ENCODE measurements at places on chromosomes 6 and 20. TPM values are rescaled to one million over a fixed set of nuclear protein-coding genes. Genes with fewer than 3 reads are reported as not detected.
A peak's percentile ranks its signal among the peaks of the same experiment; 100 is the strongest.

IP6K3 gene
- 0.08 TPM for total RNA-seq

DNA sequence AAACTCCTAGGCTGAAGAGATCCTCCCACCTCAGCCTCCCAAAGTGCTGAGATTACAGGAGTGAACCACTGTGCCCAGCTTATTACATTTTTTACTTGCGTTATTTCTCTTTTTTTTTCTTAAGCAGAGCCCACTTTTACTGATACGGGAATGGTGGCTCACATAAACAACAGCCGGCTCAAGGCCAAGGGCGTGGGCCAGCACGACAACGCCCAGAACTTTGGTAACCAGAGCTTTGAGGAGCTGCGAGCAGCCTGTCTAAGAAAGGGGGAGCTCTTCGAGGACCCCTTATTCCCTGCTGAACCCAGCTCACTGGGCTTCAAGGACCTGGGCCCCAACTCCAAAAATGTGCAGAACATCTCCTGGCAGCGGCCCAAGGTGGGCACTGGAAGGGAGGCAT, 10.5 kb downstream of the CAPN11 start:
- peak; percentile 23 for ATAC-seq

GRCh38 chr6:169312658-169313346, 59.2 kb upstream of the THBS2 start:
- no peak for ATAC-seq

DNA sequence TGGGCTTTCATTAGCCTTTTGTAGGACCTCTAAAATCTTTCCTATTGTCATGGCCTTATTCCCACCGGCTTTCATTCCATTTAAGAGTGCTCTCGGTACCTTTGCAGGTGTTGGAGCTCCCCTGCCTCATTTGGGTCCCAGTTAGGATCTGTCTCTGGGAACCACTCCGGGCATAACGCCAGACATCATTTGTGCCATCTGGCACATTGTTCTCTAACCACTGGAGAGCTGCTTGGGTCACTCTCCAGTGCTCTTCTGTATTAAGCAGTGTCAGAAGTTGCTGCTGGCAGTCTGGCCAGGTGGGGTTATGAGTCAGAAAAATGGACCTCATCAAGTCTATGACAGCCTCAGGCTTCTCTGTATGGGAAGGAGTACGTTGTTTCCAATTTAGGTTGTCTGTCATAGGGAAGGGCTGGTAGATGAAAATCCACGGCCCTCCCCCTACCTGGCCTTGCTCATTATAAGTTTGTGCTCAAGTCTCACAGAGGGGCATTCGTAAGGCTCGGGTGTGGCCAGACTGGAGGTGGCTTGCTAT, 62.9 kb upstream of the MOCS1 start:
- ATAC-seq: peak; percentile 52

- ATAC-seq: peak; percentile 87
These were observed 220.0 kb downstream of the QKI start for GRCh38 chr6:163634211-163635171.

HDGFL1 gene
- total RNA-seq: not detected

- no peak for ATAC-seq
These were observed 110.9 kb downstream of the HFE start for GRCh38 chr6:26197933-26198721.

DNA sequence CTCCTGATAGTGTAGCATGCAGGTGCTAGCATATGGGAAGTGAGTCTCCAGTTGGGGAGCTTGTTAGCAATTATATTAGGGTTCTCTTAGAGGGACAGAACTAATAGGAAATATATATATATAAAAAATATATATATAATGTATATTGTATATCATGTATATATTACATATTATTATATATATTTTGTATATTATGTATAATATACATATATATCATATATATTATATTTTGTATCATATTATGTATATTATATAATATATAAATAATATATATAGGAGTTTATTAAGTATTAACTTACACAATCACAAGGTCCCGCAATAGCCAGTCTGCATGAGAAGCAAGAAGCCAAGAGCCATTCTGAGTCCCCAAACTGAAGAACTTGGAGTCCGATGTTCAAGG, 84.2 kb downstream of the CDYL start:
- no peak for ATAC-seq

EDN3 gene
- 5.9 TPM for total RNA-seq

CLIC5 gene
- 0.24 TPM for total RNA-seq

HSPA1A gene
- 56.6 TPM for total RNA-seq

CCM2L gene
- total RNA-seq: 1.2 TPM

DNA sequence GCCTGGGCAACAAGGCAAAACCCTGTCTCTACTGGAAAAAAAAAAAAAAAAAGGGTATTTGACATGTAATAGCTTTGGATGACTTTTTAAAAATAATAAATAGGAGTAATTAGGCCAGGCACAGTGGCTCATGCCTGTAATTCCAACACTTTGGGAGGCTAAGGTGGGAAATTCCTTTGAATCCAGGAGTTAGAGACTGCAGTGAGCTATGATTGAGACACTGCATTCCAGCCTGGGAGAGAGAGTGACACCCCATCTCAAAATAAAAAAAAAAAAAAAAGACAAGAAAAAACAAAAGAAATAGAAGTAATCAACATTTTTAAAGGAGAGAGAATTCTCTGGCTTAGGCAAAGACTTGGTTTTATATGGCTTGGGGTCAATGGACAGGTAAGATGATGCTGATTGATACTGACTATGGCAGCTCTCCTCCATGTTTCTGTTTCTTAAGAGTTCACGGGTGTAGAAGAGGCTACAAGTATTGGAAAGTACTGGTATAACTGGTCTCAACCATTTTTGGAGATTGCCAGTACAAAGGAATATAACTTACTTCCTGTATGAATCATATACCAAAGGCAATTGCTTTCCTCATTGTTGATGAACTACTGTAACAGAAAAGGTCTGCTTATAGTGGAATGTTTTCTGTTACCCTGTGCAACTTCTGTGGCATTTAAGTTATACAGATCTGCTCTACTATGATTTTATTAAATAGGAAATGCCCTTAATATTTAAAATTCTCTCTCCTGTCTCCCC, 10.1 kb downstream of the MAP3K5 start:
- ATAC-seq: peak; percentile 92

CST3 gene
- 292 TPM for total RNA-seq

DNA sequence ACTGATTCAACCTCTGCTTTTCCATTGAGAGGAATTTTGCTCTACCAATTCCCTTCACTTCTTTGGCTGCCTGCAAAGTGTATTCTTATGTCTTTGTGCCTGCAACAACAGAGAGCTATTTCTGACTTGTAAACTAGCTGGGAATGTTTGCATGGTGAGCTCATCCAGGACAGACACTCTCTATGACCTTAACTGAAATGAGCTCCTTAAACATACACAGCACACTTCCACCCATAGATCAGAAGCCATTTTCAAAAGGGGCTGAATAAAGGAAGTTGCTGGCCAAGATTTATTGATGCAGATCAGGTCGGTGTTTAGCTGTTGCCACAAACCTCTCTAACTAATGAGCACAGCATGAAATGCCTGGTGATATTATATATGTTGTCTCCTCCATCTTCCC, 377.7 kb downstream of the BTBD9 start:
- no peak for ATAC-seq
